ENCODE measurements at places on chromosomes 7 and 10.
A peak's percentile ranks its signal among the peaks of the same experiment; 100 is the strongest.

GRCh38 chr7:116809636-116810266 is 52.6 kb upstream of the CAPZA2 start:
- peak; percentile 88 for DNase-seq

- DNase-seq: no peak
These were observed 447.3 kb downstream of the SDK1 start for GRCh38 chr7:3748389-3748788.

DNA sequence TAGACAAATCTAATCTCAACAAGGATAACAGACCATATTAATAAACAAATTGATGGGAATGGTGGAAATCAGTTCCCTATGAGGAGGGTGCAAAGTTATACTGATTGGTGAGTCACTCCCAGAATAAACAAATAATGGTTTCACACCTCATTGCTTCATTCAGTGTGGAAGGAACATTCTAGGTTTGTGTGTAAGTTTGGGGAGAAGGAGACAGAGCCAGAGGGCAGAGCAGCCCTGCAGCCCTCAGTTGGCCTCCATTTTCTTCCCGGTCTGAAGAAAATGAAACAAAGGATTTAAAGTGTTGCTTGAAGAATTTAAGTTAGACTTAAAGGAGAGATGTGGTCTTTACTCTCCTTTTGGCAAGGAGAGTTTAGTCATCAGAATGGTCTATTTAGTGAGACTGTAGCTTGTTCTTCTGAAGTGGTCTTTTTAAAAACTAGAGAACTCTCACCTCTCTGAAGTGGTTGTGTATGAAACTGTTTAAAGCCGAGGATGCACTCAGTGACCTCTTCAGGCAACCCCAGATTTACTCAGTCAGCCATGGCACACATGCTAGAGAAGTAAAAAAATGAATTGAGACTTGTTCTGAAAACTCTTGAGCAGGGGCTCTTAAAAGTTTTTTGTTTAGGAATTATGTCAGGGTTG is 27.2 kb downstream of the IKZF1 start:
- DNase-seq: no peak

DNA sequence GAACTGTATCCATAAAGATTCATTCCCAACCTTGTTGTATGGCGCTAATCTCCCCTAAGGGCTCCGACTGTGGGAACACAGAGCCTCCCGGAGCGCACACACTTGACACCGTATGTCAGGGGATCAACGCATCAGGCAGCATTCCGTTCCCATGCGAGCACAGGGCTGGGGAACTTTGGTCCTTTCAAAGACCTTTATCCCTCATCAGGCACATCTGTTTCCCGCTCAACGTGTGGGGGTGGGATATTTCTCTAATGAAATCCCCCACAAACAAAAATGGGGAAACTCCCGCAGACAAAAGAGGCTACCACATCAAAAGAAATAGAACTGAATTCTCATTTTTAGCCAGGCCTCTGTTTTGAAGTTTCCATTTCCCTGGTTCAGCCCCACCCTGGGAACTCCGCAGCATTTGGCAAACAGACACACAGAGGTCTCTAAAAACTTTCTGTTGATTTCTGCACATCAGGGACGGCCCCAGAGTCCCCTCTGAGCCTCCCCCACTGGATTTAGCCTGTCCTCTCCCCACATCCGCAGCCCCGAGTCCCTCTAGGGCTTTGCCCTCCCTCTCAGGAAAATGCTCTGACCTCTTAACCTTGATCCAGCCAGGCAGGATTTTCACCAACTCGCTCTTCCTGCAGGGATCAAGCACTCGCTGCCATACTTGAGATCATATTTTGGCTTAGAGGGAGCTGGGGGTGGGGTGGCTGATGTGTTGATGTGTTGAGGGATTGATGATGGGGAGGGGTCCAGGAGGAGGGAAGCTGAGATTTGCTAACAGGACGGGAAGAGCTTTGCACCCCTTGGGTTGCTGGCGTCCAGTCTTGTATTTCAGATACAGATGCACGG is 6.6 kb downstream of the CPA5 start:
- no peak for DNase-seq

GRCh38 chr7:40475681-40475982 is 340.8 kb downstream of the SUGCT start:
- DNase-seq: no peak

DNA sequence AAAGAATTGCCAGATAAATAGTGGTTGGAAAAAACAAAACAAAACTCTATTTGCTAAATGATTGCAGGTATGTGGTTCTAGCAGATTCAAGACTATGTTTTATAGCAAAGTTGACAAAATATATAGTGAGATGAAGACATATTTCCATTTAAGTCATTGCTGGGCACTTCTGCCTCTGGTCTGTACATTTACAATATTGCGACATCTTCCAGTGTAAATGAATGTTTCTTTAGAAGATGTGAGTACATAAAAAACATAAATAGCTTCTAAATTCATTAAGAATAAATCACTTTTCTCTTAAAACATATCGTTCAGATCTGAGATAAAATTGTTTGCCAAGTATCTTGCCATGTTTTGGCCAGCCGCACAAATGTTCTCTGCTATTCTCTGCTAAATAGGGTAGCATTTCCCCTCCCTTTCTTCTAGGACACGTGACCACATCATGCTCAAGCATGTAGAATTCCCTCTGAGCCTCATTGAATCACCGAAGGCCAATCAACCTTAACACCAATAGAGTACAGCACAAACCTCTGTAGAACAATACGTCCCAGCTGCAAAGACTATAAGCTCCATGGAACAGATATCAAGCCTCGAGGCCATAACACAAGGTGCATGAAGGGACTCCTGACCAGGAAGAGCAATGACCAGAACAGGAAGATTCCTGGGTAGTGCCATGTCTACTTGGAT is 1173.3 kb downstream of the GATA3 start:
- no peak for DNase-seq

DNA sequence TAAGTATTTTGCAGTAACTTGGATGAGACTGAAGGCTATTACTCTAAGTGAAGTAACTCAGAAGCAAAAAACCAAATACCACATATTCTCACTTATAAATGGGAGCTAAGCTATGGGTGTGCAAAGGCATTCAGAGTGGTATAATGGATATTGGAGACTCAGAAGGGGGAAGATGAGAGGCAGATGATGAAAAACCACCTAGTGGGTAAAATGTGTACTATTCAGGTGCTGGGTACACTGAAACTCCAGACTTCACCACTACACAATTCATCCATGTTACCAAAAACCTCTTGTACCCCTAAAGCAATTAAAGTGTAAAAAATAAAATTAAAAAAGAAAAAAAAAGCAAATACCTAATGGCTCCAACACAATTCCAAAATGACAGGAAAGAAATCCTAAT is 351.7 kb downstream of the NXPH1 start:
- DNase-seq: no peak

DNA sequence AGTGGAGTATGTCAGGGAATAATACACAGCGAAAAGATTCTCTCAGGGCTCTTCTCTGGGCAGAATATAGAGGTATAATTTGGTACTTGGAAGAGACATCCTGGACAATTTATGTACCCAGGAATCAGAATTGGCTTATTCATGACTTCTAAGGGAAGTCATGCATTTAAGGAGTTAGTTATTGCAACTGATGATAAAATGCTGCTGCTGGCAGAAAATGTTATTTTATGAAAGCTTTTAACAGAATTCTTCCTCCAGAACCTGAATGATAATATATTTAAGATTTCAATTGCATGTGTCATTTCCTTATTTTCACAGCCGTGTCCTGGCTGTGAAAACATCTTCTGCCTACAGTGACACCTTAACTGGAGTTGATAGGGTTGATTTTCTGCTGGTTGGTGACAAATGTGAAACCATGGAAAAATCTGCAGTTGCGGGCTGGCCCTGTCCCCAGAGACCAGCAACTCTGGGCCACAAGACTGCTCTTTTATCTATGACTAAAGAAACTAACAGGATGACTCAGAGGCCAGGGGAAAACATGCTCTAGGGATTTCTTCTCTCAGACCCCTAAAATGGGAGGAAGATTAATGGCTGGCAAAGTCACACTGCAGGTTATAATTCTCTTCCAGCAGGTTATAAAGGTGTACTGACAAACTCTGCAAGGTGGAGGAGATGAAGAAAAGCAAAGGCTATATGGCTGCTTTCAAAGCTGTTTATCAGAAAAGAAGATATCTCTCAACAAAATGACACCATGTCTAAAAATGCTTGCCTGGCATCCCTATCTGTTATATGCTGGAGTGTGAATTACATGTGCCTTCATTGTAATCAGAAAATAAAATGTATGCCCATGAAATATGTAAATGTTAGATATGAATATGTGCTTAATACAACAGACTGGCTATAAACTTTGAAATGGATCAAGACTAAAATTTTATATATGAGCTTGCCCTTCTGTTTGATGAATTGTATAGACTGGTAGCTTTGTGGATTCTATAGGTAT is 12.1 kb upstream of the TRUB1 start:
- no peak for DNase-seq

DNA sequence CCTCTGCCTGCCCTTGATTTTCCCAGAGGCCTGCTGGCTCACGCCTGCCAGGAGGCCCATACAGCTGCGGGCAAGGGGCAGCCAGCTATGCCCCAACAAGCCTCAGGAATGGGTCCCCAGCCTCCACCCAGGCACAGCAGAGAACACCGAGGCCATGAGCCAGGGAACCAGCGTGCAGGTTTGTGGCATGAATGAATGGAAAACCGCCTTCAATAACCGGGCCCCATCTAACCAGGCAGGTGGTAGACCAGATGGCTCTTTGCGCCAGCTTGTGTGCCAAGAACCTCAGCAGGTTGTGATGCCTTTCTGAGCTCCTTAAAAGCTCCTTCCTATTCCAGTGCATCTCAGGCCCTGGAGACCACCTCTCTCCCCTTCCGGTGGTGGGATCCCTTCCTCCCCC is 50.2 kb downstream of the ELFN1 start:
- no peak for DNase-seq

- no peak for DNase-seq
These were observed 27.7 kb upstream of the PRKAR1B start for GRCh38 chr7:754531-755412.

GRCh38 chr7:133797818-133798520 is 329.2 kb upstream of the LRGUK start:
- no peak for DNase-seq

GRCh38 chr10:59750155-59750945 is 2.9 kb downstream of the MRLN start:
- no peak for DNase-seq

DNA sequence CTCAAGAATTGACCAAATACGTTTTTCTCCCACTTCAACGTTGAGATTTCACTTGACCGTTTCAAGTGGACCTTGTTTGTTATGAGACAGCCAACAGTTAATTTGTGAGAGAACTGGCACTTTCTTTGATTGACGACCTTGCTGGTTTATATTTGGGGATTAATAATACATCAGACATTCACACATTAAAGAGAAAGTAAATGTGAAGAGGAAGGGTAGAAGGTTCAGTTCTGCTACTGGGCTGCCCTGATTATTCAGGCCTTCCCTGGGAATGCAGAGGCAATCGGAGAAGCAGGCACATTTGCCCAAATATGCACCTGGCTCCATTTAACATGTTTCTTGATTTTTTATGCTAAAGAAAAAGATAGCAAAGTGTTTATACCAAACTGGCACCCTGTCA is 114.1 kb downstream of the POU6F2 start:
- no peak for DNase-seq

GRCh38 chr10:114320249-114321116 is 81.4 kb downstream of the VWA2 start:
- no peak for DNase-seq

- DNase-seq: no peak
These were observed 6.5 kb upstream of the SNX10 start for GRCh38 chr7:26284995-26285632.

DNA sequence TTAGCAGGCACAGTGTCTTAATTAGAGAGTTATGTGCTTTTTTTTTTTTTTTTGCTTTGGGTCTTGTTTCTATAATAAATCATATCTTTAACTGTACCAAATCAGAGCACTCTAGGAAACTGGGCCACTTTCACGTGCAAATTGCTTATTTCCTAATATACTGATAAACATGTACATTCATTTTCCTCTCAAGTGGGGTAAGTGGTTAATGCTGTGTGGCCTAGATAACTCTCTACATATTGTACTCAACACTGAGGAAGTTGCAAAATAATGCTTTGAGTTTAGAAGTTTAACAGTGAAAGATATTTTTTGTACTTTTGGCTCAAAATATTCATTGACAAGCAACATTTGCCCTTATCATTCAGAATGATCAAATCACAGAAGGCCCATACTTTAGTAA is 115.9 kb upstream of the IFRD1 start:
- DNase-seq: no peak

- no peak for DNase-seq
These were observed 374.5 kb upstream of the FOXK1 start for GRCh38 chr7:4307316-4308204.

GRCh38 chr7:96300502-96300901 is 21.4 kb downstream of the SLC25A13 start:
- DNase-seq: no peak

GRCh38 chr7:140440593-140440992 is 36.7 kb downstream of the RAB19 start:
- no peak for DNase-seq

DNA sequence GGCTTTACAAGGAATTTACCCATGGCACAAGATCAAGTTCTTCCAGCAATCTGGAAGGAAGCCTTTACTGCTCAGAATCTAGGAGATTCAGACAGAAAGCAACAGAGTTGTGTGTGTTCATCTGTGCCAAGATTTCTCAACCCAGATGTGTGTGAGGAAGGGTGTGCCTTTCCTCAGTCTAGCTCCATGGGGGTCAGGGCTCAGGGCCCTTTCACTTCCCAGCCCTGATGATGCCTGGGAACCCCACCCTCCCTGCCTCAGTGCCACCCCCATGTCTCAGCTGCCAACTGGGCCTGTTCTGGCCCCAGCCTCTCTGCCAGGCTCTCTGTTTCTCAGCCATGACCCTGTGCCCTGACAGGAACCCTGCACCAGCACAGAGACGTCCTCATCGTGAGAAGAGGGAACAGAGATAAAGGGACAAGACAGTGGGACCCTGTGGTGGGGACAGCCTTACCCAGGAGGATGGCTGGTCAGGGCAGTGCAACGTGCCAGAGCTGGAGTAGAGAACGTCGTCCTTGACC is 102.0 kb downstream of the VIPR2 start:
- DNase-seq: no peak

DNA sequence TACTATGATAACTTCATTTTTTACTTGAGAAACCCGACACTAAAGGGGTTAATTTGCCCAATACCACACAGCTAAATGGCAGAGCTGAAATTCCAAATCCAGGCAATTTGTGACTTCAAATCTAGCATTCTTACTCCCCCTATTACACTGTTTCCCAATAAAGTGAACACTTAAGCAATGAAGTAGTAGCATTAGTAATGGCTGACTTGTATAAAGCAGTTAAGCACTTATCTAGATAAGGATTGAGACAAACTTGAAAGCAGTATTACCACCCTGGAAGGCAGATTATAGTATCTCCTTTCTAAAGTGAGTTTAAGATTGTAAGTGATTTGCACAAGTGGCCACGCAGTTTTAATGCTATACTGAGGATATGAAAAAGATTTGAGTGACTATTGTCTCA is 39.3 kb downstream of the WASL start:
- DNase-seq: no peak

GRCh38 chr7:128801667-128802418 is 10.1 kb downstream of the CCDC136 start:
- DNase-seq: no peak

DNA sequence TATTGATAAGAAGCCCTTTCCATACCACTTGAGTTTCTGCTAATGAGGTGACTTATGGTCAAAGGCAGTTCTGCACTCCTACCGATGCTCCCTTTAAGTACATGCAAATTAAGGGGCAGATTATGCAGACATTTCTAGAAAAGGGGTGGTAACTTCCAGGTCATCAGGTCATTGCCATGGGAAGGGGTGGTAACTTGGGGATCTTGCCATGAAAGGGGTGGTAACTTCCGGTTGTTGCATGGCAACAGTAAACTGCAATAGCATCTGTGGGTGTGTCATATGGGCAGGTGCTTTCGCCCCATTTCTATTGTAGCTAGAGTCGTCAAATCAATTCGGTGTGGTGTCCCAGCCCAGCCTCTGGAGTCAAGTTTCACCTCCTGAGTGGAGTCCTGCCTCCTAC is 150.9 kb downstream of the UBE2H start:
- DNase-seq: peak; percentile 37

Data from NCI-H526 (cell line).